ENCODE measurements at places on chromosomes 3 and 15.

GRCh38 chr3:52333869-52334557, 17.9 kb downstream of the DNAH1 start:
- peak; percentile 34 for DNase-seq

- DNase-seq, result no peak
These were observed 592.0 kb upstream of the KCNMB2 start for GRCh38 chr3:177944228-177944661.

DNA sequence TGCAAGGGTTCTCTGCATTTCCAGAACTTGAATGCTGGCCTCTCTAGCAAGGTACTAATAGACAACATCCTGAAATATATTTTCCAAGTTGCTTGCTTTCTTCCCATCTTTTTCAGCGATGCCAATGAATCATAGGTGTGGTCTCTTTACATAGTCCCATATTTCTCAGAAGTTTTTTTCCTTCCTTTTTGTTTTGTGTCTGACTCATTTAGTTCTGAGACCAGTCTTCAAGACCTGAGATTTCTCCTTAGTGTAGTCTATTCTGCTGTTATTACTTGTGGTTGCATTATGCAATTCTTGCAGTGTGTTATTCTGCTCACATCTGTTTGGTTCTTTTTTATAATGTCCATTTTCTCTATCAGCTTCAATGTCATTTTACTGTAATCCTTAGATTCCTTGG, 1265.0 kb upstream of the ALCAM start:
- DNase-seq, result no peak

- DNase-seq, result no peak
These were observed 49.1 kb downstream of the IQSEC1 start for GRCh38 chr3:13023971-13024764.

- DNase-seq, result no peak
These were observed 22.6 kb upstream of the MANF start for GRCh38 chr3:51362476-51362875.

DNA sequence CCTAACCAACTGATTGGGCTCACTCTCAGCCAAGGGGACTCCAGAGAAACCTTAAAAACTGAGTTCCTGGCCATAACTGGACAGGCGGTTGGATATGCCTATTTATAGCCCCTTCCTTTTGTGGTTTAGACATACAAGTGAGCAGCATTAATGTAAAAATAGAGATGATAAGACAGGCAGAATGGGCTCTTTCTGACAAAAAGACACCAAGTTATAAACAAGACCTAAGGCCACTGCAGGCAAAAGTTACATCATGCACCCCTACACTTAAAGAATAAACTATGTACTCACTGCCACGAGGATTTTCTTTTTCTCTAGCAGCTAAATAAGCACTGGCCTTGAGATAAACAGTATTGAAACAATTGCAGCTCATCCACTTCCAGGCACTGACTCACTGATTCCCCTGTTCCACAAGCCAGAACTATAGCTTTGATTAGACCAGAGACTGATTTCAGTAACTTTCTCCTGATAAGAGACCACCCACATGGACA, 30.1 kb downstream of the SUCNR1 start:
- no peak for DNase-seq

- no peak for DNase-seq
These were observed 133.2 kb downstream of the SLC25A26 start for GRCh38 chr3:66354001-66354400.

GRCh38 chr3:100335434-100335833, 877 bp downstream of the NIT2 start:
- DNase-seq, result no peak

DNA sequence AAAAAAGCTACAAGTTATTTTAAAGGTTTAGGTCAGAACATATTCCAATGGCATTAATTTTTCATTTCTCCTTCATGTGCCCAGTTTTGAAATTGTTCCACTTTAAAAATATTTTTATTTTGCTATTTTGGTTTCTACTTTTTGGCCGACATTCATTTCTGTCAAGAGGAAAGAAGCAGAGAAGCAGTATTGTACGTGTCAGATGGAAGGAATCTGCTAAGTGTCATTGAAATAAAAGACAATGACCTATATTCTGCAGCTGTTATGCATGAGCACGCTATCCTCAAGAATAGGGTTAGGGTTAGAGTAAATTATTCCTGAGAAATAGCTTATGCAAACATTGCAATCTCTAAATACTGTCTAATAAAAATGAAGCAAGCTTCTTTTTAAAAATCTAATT, 941.7 kb downstream of the TUSC7 start:
- no peak for DNase-seq
